Stimulated activated CD4-positive, alpha-beta T cell treated with anti-CD3 and anti-CD28 coated beads, TNF-alpha, amount 100 ng/mL, for 24 hours (primary cell): ENCODE measurements at places on chromosomes 11 and 22.

GRCh38 chr11:64531906-64532312 lies 59.1 kb upstream of the SLC22A12 start:
- no peak for DNase-seq

DNA sequence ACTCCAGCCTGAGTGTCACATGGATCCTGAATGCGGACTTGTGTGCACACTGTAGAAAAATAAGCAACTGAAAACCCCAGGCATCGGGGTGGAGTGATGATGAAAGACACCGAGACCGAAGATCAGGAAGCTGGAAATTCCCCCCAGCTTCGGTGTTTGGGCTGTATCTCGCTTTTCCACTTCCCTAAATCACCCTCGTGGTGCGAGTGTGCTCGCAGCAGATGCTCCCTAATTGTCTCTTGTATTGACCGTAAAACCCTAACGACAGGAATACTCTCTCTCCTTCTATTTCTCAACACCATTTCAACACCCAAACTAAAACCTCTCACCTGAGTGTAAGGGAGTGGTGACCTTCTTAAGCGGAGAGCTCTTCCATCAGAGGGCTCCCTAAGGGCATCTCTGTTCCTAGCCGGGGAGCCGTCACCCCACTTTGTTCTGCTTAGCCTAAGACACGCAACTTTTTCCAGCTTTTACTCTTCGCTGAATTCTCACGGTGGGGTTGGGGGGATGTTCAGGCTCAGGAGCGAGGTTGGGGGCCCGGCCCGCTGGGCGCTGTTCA lies 635 bp upstream of the GRK3 start:
- no peak for DNase-seq

DNA sequence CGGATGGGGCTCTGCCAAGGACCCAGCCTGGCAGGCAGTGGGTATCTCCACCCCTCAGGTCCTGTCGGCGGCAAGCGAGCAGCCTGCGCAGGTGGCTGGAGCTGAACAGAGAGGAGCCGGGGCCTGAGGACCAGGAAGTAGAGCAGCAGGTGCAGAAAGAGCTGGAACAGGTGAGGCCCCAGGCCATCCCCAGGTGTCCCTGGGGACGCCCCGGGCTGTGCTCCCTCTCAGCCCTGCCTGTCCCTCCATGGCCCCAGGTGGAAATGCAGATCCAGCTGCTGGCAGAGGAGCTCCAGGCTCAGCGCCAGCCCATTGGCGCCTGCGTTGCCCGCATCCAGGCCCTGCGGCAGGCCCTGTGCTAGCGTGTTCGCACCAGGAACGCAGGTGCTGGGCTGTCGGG lies 44.0 kb downstream of the PISD start:
- DNase-seq, result no peak

DNA sequence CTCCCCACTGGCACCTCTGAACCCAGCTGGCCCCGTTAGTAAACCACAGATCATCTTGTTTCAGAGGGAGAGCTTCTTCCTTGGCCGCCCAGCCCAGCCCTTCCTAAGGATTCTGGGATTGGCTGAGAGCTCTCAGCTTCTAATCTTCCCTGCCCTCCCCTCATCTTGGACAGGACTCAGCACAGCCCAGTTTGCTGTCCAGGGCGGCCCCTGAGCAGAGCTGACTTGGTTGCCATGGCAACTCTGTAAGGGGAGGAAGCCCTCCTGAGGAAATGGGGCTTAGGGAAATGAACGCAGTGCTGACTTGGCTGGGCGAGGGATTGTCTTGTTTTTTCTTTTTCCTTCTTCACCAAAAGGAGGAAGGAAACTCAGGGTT lies 4.6 kb downstream of the APOL4 start:
- DNase-seq, result no peak

DNA sequence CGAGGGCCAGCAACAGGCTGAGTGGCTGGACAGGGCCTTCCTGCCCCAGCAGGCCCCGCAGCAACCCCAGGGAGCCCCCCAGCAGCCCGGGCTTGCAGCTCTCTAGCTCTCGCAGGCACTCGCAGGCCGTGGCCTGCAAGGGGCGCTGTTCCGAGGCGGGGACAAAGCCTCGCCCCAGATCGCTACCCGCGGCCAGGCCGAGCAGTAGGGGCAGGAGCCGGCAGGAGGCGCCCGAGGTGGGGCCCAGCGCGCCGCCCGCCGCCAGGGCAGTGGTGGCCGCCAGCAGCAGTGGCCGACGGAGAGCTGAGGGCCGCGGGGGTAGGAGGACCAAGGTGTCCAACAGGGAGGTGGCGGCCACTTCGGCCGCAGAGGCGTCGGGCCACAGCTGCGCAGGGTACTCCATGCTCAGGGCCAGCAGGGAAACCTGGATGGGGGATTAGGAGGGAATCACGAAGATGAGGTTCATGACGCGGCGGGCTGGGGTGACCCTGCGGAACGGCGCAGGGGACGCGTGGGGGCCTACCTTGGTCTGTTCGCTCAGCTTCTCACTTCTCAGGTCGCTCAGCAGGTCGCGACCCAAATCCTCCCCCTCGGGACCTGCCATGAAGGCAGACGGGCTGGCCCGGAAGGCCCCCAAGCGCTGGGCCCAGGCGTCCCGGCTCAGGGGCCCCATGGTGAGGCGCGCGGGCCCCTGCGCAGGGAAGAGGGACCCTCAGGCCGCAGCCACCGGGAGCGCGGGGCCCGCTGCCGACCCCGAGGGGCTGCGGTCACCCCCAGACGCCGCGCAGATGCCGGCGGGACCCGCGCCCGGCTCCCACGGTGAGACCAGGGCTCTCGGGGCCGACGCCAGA lies 632 bp downstream of the AP5B1 start:
- peak; percentile 60 for DNase-seq

- DNase-seq, result no peak
These were observed 61.3 kb downstream of the RTL6 start for GRCh38 chr22:44436736-44437135.

GRCh38 chr11:11521306-11522002 lies 100.4 kb downstream of the GALNT18 start:
- DNase-seq, result no peak
